ENCODE measurements at places on chromosomes 1 and 21.
A peak's percentile ranks its signal among the peaks of the same experiment; 100 is the strongest.

- no peak for DNase-seq
Observed at GRCh38 chr1:32806910-32807523, 10.1 kb downstream of the YARS1 start.

DNA sequence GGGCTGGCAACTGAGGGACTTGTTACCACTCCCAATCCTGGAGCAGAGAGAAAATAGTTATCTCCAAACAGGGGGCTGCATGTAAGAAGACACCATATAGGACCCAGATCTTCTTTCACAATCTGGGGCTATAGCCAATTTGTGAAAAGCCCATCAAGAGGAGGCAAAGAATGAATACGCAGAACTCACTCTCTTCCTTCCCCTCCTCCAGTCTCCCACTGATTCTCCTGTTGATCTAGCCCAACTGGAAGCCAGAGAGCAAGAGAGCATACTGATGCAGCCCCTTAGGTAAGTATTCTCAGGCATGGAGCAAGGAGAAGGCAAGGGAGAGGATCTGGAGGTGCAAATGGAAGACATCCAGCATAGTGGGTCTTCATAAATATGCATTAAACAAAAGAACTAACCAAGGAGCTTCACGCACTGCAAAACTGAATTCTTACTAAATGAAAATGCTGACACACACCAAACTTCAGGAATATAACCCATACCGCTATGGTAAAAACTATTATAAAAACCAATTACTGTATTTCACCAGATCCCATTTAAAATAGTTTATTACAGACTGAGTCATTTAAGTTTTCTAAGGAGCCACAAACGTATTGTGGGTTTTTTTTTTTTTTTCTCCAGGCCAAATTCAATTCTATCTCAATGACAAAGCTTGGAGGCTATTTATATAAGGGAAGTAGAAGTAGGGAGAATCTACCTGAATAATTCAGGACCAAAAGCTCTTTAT, 15.5 kb upstream of the HMGB4 start:
- no peak for DNase-seq

- DNase-seq, result no peak
Observed at GRCh38 chr21:30714946-30715345, 3.6 kb downstream of the KRTAP21-3 start.

DNA sequence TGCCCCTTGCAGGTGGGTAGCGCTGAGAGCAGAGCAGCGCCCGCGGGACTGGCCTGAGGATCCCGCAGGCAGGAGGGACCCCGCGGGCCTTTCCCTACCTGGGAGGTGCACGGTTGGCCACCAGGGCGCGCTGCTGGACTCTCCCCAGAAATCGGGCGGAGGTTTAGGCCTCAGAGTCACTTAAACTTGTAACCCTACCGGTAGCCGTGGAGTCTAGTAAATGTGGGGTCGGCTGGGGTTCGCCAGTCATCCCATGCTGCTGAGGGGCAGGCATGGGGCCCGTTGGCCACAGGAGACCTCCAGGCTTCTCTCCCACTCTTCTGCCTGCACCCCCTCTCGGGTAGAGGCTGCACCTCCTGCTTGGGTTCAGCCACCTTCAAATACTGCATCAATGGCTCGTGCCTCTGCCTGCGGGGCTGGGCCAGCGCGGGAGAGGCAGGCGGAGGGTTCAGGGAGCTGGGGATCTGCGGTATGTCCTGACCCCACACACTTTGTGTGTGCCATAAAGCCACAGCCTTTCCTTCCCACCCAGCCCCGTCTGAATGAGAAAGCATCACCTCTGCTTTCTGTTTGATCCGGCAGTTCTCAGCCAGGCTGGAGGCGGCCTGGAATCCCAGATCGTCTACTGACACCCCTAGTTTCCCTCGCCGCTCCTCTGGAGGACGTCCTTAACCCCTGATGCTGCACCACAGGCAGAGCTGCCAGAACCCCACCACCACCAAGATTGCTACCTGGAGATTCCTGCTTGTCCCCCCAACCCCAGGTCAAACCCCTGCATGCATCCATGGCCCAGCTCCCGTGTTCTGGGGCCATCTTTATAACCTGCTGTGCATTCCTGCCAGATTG, 12.3 kb upstream of the GSTM4 start:
- peak; percentile 74 for DNase-seq

DNA sequence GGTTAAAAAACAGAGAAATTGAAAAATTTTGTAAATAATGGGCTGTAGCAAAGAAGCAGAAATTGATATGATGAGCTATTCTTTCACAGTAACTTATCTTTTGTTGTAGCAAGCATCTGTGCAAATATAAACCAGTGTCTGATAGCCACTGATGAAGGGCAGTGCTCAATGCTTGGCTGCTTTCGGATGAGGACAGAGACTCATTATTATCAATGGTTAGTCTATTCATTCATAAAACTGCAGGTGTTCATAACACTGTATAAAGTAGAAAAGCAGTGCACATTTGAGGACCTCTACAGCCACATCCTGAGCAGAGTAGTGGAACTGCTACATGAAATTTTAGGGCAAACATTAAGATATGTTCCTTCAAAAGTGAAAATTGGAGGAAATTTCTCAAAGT, 107.2 kb downstream of the FAF1 start:
- no peak for DNase-seq

GRCh38 chr1:72060466-72061245, 221.7 kb downstream of the NEGR1 start:
- DNase-seq, result no peak

DNA sequence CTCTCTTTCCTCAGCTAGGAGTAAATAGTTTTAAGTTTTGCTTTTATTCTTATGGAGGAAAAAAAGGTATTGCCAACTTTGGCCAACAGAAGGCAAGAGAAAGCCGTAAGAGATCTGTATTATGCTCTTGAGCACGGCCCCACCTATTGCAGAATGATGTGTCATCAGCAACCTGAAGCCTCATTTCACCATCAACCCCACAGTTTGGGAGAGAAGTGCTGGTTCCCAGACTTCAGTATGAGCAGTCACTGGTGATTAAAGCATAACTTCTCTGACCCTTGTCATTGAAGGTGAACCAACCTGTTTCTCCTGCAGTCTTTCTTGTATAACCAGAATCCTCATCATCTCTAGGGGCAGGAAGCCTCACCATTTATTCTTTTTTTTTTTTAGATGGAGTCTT, 100.2 kb downstream of the SIPA1L2 start:
- no peak for DNase-seq

GRCh38 chr1:236604905-236605806, 840 bp upstream of the HEATR1 start:
- DNase-seq, result no peak

- no peak for DNase-seq
Observed at GRCh38 chr1:178086766-178087165, 7.1 kb upstream of the RASAL2 start.

DNA sequence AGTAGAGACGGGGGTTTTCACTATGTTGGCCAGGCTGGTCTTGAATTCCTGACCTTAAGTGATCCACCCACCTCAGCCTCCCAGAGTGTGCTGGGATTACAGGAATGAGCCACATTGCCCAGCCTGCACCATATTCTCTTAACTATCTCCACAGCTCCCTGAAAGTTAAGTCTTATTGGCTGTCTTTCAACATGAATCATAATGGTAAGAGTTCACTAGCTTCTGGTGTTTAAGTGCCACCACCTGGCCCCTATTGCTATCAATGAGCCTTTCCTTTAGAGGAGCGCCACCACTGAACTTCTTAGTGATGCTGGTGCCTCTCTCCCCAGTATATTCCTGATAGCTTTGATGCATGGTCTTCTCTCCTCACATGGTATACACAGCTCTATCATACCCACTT, 15.7 kb downstream of the ZFYVE9 start:
- DNase-seq, result no peak

- no peak for DNase-seq
Observed at GRCh38 chr1:176141449-176141848, 65.6 kb downstream of the COP1 start.
